ENCODE measurements at places on chromosomes 1 and 21.

DNA sequence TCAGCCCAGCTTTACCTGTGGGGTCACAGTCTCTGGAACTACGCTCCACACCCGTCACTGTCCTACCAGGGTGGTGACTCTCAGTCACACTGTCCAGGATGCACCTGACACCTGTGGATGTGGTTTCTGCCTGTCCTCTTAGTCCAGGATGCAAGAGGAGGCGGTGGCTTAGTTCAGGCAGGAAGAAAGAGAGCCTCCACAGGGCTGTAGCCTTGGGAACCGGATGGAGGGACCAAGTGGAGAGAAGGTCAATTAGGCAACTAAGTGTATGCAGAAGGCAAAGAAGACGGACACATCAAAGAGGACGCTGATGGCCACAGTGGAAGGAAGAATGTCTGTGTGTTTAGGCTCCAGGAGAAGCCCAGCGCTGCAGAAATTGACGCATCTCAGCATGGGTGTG is 153.9 kb upstream of the IRF2BP2 start:
- DNase-seq: no peak

DNA sequence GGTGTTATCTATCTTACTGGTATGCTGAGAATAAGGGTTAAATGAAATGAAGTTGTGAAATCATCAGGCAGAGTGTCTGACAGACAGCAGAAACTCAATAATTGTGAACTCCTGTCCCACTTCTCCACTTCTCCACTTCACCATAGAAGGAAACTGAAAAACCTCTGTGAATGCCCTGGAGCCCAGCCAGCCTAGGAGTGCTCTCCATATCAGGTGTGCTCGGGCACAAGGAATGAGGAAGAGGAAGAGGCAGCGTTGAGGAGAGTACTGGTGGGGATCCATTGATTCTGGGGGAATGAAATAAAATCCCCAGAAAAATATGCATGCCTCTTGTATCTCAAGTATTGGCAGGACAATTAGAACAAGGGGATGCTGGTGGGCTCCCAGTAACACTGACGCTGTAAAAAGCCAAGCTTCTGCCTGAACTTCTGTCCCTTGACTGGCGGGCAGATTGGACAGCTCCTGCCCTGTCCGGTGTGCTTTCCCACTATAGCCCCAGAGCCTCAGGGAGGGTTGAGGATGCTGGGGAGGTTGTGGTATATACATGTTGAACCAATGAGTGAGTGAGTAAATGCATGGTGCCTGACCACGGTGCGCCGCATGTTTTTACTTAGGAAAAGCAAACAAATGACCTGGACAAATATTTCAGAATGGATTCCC is 47.7 kb downstream of the NMNAT2 start:
- no peak for DNase-seq

DNA sequence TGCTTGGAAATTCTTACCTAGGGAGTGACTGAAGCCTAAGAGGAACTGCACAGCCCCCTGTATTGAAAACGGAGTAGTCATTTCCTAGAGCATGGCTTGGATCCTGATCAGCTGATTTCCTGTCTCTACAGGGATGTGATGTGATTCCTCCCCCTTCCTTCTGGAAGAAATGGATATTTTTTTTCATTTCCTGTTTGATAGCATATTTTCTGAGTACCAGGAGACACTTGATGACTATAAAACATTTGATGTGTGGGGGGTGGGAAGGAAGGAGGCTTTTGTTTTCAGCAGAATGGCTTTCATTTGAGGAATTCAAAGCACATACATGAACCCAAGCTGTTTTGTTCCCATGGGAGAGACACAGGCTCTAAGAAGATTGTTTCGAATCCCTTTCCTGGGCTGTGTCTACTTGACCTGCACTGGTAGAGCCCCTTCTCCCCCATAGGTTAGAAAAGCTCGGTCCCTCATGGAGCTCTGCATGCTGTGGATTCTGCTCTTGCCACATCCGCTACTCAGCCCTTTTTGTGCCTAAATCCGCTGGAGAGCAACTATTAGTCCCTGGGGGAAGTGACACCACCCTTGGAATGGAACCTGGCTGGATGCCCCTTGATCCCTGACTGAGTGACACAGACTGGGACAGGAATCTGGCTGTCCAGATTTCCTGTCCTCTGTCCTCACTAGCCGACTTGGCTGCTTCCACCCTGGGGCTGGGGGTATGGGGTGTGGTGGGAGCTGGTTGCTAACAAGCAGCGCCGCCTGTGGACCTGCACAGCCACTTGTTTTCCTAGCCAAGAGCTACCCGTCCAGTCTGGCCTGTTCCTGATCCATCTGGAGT is 71.8 kb upstream of the MACF1 start:
- no peak for DNase-seq

DNA sequence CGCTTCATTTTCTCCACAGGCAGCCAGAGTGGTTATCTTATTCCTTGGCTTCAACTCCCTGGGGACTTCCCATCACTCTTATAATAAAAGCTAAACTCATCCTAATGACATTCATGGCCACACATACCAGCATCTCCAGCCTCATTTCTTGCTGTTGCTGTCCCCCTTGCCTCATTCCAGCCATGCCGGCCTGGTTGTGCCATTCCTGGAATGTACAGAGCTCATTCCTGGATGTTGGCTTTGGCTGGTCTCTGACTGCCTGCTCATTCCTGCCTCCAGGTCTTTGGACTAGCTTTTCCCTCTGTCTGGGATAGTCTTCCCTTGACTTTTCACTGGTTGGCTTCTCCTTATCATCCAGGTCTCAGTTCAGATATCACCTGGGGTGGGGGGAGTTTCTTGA is 2.4 kb upstream of the PEF1 start:
- DNase-seq: no peak

DNA sequence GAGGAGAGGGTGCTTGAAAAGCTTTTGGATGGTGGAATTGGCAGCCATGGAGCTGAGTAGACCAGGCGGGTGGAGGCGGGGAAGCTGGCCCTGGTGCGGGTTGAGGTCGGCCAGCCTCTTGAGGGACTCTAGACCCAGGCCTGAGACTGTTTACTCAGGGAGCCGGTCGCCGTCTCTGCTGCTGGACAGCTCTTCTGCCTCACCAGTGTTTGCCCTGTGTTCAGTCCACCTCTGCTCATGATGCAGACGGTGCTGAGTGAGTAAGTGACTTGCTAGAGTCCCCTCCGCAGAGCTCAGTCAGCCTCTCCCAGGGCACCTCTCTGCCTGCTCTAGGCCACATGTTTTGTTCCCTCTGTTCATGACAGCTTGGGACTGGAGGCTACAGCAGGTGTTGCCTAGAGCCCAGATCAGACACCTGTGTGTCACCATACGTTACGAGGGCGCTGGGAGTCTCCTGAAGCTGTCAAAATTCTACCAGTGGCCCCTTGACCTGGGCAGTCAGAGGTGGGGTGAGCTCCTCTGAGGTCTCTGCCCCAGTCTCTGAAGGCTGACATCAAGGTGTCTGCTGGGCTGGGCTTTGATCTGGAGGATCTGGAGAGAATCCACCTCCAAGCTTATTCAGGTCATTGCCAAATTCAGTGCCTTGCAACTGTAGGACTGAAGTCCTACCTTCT is 73.5 kb upstream of the WNT4 start:
- DNase-seq: no peak

DNA sequence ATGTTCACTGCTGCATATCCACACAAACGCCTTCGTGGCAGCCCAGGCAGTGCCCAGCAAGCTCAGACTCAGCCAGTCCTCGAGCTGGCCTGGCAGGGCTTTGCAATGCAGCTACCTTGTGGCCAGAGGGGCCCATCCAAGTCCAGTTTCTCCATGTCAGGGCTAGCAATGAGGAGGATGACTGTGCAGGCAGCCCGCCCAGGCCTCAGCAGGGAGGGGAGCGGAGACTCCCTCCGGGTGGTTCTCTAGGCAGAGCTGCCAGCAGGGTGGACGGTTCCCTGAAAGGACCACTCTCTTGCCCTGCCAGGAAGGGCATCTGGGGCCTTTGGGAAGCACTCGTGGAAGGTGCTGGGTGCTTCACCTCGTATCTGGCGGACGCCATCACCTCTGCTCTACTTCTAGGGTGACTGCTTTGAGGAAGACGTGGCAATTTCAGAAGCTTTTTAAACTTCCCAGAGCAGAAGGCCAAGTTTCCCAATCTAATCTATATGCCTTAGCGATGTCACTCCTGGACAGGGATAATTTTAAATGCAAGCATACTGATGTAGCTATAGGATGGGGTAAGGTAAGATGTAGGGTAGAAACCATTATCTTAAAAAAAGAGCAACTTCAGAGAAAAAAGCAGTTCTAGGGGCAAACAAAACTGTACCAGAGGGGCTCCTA is 56.2 kb downstream of the RUNX1 start:
- DNase-seq: no peak

DNA sequence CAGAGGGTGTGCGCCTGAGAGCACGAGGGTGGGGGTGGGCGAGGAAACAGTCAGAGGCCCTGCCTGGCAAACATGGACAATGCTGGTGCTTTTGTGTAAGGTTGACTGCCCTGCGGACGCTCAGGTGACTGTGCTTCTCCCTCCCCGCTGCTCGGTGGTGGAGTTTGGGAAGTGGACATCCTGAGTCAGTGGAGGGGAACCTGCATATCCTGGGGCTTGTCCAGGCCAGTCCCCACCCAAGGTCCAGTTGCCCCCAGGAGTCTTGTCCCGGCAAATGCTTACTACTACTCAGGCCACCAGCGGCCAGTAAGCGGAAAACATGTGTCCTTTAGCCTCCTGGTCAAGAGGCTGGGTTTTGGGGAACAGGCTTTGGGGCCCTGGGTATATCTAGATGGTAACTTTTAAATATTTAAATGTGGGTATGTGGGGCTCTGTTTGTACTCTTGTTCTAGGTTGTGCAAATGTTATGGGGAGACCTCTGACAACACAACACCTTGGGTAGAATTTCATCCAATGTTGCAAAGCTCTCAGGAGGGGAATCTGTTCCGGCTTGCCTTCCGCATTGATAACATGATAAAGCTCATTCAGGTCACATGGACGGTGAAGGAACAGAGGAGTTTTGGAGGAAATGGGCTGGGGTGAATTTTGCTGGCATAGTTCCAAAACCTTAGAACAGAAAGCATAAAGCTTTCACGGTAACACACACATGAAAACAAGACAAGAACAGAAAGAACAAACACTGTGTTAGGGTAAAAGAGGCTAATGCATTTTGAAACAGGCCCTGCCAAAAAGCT is 364.9 kb downstream of the PRDM2 start:
- no peak for DNase-seq

DNA sequence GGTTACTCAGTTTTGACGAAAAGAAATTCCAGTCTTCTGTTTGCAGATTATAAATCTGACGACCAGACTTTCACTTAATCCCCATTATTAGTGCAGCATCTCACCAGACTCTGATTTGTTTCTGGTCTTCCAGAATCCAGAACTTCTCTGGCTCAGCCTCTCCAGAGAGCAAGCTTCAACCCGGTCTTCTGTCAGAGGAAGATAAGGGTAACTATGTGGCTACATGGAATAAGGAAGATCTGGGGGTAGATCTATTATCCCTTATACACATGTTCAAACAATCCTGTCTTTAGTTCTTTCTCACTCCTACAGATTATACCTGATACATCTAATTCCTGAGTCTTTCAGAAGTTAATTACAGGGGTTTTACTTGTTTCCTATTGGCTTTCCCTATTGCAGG is 9.9 kb downstream of the PHTF1 start:
- DNase-seq: no peak

DNA sequence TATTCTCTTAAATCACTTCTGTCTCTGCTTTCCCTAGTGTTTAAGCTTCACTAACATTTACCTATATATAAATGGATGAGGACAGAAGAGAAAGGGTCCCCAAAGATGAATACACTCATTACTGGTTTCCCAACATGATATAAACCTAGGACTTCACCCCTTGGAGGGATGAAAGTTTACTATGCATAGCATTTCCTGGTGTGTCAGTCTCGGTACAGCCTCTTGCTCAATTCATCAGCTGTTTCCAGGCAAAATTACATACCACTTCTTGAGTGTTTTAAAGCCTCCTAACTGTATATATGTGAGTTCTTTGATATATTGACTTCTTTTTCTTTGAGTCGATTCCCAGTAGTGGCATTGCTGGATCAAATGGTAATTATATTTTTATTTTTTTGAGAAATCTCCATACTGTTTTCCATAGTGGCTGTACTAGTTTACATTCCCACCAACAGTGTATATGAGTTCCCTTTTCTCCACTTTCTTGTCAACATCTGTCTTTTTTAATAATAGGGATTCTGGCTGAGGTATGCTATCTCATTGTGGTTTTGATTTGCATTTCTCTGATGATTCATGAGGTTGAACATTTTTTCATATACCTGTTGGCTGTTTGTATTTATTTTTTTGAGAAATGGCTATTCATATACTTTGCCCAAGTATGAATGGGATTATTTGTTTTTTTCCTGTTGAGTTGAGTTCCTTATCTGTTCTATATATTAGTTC is 259.3 kb upstream of the CACYBP start:
- DNase-seq: peak; percentile 14

GRCh38 chr1:20380175-20380574 is 89.5 kb downstream of the VWA5B1 start:
- DNase-seq: no peak

Data from CD14-positive monocyte (primary cell).